Stimulated activated CD4-positive, alpha-beta T cell treated with anti-CD3 and anti-CD28 coated beads, Interleukin-15, amount 100 ng/mL, for 24 hours (primary cell): ENCODE measurements at places on chromosomes 1 and 21.
A peak's percentile ranks its signal among the peaks of the same experiment; 100 is the strongest.

GRCh38 chr1:8047112-8047511 is 21.0 kb upstream of the ERRFI1 start:
- DNase-seq = no peak

DNA sequence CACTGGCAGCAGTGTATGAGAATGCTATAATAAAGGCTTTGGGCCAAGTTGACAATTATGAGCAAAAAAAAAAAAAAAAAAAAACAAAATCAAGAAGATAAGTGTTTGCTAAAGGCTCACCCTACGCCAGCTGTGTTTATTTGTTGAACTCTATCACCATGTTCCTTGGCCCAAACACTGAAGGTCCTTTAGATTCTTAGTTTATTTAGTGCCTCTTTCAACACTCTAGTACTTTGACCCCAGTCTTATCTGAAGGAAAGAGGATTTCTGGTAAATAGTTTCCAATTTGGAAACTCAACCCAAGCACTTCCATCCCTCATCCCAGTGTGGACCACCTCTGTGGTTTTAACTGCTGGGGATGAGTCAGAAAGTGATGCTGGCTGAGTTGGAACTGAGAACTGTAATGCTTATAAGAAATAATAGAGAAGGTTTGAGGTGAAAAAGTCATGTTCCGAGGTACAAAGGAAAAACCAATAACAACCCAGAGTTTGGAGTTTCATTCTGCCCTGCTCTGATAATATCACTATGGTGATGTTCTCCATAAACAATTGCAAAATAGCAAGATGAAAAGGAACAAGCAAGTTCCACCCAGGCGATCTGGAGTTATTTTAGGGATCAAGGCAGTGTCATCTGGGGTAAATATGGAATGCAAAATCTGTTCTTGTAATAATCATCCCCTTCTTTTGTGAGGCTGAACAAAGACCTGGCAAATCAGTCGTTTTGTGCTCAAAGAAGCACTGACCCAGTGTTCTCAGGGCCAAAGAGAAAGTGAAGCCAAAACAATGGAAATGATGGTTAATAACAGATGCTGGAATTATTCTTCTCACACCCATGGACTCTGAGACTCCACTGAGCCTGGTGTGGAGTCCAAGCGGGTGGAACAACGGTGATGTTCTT is 19.7 kb upstream of the CAPZB start:
- no peak for DNase-seq

GRCh38 chr1:26016258-26016952 is 5.2 kb upstream of the EXTL1 start:
- DNase-seq = no peak

DNA sequence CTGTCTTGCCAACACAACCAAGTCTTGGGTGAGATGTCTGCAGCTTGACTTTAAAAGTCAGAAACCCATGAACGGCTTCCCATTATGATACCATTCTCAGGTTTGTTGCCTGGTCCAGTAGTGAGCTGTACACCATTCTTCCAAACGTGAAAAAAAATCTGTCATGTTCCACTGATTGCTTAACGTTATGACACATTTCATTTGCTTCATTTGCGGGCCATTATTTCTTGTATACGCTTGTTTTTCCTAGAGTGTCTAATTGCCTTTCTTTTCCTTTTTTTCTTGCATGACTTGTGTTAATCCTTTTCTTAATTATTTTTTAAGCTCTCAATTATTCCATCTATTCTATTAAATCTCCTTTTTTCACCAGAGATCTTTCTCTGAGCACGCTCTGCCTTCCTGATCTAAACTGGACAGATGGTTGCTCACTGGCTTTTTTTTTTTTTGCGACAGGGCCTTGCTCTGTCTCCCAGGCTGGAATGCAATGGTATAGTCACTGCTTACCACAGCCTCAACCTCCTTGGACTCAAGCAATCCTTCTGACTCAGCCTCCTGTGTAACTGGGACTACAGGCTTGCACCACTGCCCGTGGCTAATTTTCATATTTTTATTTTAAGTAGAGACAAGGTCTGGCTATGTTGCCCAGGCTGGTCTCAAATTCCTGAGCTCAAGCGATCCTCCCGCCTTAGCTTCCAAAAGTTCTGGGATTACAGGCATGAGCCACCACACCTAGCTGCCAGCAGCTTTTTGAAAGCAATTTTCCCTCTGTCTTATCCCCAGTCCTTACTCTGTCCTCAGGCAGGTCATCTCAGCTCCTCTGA is 31.7 kb upstream of the CAMTA1 start:
- DNase-seq = no peak

DNA sequence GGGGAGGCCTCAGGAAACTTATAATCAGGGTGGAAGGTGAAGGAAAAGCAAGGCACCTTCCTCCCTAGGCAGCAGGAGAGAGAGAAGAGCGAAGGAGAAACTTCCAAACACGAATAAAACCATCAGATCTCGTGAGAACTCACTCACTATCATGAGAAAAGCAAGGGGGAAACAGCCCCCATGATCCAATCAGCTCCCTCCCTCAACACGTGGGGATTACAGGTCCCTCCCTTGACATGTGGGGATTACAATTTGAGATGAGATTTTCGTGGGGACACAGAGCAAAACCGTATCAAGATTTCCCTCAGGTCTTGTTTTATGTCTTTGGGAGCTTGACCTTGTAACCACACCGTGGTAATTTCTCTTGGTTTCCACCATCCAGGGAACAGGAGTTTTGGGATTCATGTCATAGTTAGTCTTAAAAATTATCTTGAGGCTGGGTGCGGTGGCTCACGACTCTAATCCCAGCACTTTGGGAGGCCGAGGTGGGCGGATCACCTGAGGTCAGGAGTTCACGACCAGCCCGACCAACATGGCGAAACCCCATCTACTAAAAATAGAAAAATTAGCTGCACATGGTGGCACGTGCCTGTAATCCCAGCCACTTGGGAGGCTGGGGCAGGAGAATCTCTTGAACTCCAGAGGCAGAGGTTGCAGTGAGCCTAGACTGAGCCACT is 47.2 kb upstream of the NBPF3 start:
- no peak for DNase-seq

GRCh38 chr21:45250914-45251634 is 36.6 kb downstream of the POFUT2 start:
- no peak for DNase-seq

GRCh38 chr1:27427329-27427728 is 34.9 kb downstream of the GPR3 start:
- DNase-seq = no peak

DNA sequence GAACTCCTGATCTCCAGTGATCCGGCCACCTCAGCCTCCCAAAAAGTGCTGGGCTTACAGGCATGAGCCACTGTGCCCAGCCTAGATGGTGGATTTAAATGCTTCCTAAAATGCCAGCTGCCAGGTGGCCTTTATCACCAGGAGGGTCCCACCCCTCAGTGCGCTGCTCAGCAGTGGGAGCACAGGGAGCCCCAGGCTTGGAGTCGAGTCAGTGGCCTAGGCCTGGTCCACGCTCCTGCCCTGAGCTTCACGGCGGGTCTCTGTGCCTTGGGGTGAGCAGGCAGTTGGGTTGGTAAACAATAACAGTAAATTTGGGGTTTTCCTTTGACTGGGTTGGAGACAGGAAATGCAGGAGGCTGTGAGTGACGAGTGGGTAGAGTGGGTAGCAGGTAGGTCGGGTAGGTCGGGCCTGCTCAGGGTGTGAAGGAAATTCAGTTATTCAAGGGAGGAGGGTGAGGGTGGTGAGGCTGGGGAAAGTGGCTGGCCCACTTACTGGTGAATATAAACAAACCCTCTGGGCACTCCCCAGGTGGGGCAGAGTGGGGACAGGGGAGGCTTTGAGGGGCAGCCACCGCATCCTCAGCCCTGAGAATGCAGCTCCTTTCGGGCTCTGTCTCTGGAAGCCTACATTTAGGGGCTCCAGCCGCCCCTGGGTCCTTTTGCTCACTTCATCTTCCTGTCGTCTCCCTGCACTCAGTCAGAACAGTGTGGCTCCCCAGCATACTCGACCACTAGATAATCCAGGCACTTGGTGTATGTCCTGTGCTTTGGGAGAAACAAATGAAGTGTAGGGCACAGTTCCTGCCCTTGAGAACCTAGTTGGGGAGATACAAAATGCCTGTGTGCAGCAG is 33.5 kb upstream of the IL19 start:
- DNase-seq = no peak

GRCh38 chr1:25757151-25757845 is 42.7 kb upstream of the SELENON start:
- no peak for DNase-seq

GRCh38 chr1:235286667-235287066 is 41.3 kb downstream of the ARID4B start:
- DNase-seq = no peak

- DNase-seq = no peak
Observed at GRCh38 chr1:195218428-195219212, 1389.6 kb downstream of the KCNT2 start.

DNA sequence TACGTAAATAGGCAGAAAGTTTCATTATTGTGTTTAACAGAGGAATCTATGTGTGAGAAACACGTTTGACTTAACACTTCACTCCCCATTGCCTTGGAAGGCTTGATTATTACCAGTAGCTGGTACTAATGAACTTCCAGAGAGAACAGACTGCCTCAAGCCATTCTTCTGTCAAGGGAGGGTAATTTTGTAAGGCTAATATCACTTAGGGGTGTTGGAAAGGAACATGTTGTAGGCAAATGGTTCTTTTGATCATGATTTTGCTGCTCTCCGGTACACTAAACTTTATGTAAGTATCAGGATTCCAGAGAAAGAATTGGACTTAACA is 1.8 kb downstream of the LAMC1 start:
- no peak for DNase-seq

GRCh38 chr21:31490443-31490842 is 146.4 kb upstream of the TIAM1 start:
- DNase-seq = no peak

DNA sequence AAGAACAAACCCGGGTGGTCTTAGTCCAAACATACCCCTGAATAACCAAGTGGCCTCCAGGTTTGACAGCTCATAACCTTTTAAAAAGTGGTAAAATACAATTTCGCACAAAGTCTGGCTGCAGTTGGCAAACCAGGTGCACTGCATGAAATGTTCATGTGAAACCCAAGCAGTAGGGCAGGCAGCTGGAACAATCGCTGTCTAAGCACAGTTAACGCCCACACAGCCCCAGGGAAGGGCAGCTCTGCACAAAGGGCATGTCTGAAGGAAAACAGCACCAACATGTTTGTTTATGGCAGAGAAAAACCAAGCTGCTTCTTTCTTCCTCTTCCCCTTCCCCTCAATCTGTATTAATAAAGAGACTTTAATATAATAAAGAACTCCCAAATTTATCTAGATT is 49.5 kb downstream of the KIAA1614 start:
- no peak for DNase-seq

GRCh38 chr1:161171191-161171590 is 5.0 kb downstream of the PPOX start:
- DNase-seq = no peak

DNA sequence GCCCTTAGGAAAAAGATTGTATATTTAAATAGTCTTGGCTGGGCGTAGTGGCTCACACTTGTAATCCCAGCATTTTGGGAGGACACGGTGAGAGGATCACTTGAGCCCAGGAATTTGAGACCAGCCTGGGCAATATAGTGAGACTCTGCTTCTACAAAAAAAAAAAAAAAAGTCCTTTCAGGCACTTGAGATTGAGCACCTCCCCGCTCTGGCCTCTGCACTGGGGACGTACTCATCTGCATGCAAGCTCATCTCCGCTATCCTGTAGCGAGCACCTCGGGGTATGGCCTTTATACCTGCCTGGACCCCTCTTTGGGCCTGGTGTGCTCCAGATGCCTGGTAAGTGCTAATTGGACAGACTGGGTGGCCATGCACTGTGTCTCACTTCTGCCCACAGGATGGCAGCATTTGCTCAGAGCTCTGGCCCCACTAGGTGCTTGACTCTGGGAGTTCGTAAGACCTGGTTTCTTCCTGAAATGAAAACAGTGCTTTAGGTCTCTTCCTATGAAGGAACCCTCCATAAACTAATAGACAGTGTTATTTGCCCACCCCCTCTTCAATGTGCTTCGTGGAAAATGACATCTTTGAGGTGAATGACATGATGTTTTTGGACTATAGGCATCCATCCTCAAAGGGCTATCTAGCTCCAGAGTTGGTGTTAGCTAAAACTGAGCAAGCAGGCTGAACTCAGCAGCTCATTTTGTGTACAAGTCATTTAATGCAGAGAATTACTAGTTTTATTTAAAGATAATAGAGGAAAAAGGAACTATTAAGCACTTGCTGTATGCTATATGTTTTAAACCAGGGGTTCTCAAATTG is 61.7 kb upstream of the ADAR start:
- DNase-seq = peak; percentile 82

GRCh38 chr1:40301541-40302299 is 15.4 kb downstream of the COL9A2 start:
- no peak for DNase-seq

DNA sequence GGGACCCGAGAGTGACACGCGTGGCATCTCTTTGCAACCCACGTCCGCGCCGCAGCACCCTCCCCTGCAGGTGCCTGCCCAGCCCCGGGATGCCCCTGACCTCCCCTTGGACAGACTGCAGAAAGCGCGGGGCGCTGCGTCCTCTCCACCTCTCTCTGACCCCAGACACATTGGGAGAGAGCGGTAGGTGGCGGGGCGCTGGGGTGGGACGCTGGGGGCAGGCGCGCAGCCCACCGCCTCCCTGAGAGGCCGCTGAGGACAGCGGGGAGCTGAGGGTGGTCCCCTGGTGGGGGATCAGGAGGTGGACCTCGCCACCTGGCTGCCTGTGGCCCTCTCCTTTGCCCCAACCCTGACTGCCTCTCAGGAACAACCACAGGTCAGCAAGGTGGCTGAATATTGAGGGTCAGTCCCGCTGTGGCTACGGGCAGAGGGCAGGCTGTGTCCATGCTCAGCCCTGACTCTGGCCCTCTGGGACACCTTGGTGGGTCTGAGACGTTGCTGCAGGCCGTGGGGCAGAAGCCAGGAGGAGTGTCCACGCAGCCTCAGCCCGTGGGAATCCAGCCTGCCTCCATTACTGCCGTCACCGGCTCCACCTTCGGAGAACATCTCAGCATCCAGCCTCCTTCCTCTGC is 761 bp upstream of the UBE2J2 start:
- no peak for DNase-seq

DNA sequence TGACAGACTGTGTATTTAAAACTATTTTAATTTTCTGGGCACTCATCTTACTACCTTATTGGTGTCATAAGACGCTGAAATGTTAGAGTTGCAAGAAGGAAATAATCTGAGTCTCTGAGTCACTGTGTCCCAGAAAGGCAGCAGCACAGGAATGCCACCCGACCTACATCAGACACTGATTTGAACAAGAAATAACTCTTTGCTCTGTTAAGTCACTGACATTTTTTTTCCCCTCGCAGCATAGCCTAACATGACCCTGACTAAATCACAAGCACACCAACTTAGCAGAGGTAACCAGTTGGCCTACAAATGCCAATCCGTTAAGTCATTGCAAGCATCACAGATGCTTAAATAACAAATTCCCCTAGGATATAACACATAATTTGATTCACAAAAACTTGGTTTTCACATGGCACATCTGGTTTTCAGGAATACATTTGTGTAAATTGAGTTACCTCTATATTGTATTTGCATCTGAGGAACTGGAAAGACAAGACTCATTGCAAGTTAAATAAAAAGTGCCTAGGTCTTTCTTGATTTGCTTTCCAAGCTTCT is 349.1 kb downstream of the SEC16B start:
- DNase-seq = no peak

- peak; percentile 23 for DNase-seq
Observed at GRCh38 chr1:204623894-204624361, 61.6 kb downstream of the LRRN2 start.

GRCh38 chr1:53125122-53125521 is 17.3 kb downstream of the SLC1A7 start:
- DNase-seq = no peak

GRCh38 chr1:173267453-173267945 is 60.4 kb upstream of the TNFSF4 start:
- DNase-seq = no peak
